ENCODE measurements at places on chromosomes 16 and 17.
A peak's percentile ranks its signal among the peaks of the same experiment; 100 is the strongest.

- DNase-seq = no peak
Observed at GRCh38 chr17:20128036-20128667, 119.0 kb downstream of the SPECC1 start.

DNA sequence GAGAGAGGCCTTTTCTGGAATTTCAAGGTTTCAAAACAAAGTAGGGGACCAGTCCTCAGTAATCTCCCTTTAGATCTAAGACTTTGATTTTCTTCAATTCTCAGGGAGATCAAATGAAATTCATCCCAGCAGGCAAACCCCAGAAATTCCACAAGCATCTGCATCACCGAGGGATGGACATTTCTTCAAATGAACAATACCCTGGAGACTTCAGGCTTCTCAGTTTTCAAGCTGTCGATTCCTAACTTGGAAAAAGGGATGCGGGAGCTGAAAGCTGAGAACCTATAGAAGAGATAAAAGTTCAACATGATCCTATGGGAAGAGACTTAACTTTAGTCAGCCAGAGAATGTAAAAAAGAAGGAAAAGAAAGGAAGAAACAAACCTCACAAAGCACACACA lies 296.9 kb upstream of the CDH5 start:
- no peak for DNase-seq

- DNase-seq = no peak
Observed at GRCh38 chr16:66895689-66895979, 15.3 kb downstream of the PDP2 start.

DNA sequence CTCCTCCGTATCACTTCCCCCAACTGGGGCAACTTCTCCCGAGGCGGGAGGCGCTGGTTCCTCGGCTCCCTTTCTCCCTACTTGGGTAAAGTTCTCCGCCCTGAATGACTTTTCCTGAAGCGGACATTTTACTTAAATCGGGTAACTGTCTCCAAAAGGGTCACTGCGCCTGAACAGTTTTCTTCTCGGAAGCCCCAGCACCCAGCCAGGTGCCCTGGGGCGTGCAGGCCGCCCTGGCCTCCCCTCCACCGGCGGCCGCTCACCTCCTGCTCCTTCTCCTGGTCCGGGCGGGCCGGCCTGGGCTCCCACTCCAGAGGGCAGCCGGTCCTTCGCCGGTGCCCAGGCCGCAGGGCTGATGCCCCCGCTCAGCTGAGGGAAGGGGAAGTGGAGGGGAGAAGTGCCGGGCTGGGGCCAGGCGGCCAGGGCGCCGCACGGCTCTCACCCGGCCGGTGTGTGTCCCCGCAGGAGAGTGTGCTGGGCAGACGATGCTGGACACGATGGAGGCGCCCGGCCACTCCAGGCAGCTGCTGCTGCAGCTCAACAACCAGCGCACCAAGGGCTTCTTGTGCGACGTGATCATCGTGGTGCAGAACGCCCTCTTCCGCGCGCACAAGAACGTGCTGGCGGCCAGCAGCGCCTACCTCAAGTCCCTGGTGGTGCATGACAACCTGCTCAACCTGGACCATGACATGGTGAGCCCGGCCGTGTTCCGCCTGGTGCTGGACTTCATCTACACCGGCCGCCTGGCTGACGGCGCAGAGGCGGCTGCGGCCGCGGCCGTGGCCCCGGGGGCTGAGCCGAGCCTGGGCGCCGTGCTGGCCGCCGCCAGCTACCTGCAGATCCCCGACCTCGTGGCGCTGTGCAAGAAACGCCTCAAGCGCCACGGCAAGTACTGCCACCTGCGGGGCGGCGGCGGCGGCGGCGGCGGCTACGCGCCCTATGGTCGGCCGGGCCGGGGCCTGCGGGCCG lies 1.6 kb downstream of the HIC1 start:
- DNase-seq = peak; percentile 52

GRCh38 chr16:17481736-17482135 lies 11.0 kb upstream of the XYLT1 start:
- DNase-seq = no peak

DNA sequence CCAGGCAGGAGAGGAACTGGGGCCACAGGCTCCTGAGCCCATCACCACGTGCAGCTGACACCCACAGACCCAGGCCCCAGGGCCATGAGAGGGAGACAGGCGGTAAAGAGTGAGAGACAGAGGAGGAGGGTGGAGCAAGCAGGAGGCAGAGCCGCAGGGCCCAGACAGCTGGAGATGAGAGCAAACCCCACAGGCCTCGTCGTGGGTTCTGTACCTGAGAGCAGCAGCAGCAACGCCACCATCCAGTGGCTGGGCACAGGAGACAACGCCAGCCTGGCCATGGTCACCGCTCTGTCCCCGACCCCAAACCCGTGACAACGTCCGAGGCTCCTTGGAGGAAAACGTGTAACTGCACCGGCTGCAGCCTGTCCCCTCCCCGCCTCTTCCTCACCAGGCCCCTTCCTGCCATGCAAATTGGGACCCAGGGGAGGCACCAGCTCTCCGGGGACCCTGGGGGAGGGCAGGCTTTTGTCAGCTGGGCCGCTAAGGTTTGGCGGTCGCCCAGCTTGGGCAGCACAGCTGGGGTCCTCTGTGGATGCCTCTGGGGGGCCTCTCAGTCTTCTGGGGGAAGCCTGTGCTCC lies at the start of gene CD79B:
TSS of gene CD79B (minus strand) at position 351 of the 581 bp plus-strand sequence. CDS start at position 281, 70 bp downstream.
- peak; percentile 49 for DNase-seq

GRCh38 chr16:84672276-84673202 lies 24.2 kb downstream of the KLHL36 start:
- DNase-seq = peak; percentile 84

DNA sequence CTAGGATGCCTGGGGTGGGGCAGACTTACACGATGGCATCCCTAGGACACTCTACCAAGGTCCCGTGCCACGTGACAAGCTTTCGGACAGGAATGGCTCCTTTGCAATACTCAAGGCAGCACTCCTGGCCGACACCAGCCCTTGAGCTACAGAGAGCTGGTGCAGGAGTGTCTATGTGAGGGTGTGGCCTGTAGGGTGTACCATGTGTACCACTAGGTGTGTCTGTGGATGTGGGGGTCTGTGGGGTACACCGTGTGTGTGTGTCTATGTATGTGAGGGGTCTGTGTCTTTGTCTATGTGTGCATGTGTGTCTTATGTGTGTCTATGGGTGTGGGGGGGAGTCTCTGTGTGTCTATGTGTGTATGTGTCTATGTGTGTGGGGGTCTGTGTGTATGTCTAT lies 1.9 kb upstream of the TLE7 start:
- DNase-seq = no peak

- no peak for DNase-seq
Observed at GRCh38 chr17:43774304-43775250, 4.2 kb downstream of the DUSP3 start.

- DNase-seq = no peak
Observed at GRCh38 chr17:9421525-9421924, 154.1 kb downstream of the STX8 start.

- no peak for DNase-seq
Observed at GRCh38 chr17:10605221-10605783, 51.8 kb downstream of the MYH3 start.

- DNase-seq = no peak
Observed at GRCh38 chr17:42618442-42619150, 9.1 kb downstream of the TUBG1 start.

DNA sequence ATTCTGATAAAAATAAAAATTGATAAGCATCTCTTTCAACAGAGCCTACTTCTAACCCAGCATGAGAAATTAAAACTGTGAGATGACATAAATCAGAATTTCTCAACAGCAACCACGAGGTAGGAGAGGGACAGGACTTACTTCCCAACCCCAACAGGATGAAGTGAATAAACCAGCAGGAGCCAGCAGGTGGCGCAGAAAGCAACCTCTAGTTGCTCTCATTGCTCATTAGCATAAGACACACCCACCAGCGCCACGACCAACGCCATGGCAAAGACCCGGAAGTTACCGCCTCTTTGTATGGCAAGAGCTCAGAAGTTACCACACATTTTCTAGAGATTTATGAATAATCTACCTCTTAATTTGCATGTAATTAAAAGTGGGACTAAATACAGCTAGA lies 189.4 kb upstream of the CDH8 start:
- DNase-seq = peak; percentile 5

DNA sequence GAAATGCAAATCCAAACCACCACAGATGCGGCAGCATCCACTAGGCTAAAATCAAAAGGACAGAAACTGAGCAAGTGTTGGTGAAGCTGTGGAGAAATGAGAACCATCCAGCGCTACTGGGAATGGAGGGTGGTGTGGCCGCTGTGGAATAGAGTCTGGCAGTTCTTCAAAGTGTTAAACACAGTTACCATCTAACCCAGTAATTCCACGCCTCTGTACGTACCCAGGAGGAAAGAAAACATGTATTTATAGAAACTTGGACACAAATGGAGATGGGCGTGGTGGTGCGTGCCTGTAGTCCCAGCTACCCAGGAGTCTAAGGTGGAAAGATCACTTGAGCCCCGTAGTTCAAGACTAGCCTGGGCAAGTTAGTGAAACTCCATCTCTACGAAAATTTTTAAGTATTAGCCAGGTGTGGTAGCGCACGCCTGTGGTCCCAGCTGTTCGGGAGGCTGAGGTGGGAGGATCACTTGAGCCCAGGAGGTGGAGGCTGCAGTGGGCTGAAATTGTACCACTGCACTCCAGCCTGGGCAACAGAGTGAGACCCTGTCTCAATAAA lies 11.6 kb downstream of the SLC25A10 start:
- no peak for DNase-seq

GRCh38 chr16:15482068-15482747 lies 47.8 kb downstream of the BMERB1 start:
- peak; percentile 70 for DNase-seq

- DNase-seq = no peak
Observed at GRCh38 chr16:74143171-74143570, 153.4 kb upstream of the PSMD7 start.

- no peak for DNase-seq
Observed at GRCh38 chr17:72171703-72172667, 51.2 kb downstream of the SOX9 start.

DNA sequence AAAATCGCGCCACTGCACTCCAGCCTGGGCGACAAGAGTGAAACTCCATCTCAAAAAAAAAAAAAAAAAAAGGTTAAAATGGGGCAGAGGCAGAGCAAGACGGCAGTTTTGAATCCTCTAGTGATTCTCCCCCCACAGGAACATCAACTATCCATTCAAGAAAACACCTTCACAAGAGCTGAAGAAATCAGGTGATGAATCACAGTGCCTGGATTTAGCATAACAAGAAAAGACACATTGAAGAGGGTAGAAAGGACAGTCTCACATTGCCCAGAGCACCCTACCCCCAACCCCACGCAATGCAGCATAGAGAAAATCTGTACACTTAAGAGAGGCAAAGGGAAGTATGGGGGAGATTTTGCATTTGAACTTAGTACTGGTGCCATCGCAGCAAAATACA lies 28.8 kb upstream of the RNF43 start:
- DNase-seq = no peak

DNA sequence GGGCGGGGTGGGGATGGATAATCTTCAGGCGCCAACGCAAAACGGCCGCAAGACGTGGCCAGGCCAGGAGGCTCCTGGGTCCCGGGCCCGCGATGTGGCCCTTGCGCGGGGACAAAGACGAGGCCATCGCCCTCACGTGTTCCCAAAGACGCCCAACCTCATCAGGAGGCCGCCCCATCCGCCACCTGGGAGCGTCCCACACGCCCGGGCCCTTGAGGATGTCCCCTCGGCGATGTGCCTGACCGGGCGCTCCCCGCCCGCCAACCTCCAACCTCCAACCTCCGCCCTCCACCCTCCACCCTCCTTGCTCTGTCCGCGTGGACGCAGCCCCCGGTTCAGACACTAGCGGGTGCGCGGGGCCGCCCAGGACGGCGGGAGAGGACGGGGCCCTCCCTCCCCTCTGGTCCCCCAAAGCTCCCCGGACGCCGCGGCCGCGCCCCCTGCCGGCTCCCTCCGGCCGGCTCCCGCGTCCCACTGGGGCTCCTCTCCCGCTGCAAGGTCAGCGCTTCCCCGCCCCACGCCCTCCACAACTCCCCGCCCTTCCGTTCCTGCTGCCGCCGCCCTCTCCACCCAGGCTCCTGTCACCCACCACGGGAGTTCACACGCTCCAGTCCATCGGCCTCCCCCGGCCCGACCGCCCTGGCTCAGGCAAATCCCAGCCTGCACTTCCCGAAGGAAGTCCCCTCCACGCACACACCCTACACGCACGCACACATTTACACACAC lies 250.8 kb upstream of the RPL38 start:
- DNase-seq = peak; percentile 15

DNA sequence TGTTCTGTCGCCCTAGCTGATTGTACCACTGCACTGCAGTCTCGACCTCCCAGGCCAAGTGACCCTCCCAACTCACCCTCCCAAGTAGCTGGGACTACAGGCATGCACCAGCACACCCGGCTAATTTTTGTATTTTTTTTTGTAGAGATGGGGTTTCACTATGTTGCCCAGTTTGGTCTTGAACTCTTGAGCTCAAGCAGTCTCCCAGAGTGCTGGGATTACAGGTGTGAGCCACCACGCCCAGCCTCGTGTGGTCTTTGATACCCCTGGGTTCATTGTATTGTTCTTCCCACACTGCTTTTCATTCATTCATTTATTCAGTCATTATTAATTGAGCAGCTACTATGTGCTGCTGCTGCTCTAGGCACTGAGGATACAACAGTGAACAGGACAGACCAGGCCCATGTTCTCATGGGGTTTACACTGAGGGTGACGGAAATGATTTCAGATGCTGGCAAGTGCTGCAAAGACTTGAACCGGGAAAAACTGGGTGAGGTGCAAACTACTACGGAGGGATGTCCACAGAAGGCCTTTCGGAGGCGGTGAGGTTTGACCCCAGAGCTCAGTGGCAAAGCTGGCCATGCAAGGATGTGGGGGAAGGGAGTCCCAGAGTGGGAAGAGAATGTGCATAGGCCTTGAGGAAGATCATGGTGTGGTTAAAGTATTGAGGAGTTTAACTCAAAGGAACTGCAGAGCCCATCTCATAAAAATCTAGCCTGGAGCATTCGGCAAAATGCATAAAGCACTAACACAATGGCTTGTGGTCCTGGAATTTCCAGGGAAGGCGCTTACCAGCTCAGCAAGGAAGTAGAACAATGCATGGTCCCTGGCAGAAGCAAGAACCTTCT lies 10.9 kb downstream of the ABCC1 start:
- DNase-seq = no peak

DNA sequence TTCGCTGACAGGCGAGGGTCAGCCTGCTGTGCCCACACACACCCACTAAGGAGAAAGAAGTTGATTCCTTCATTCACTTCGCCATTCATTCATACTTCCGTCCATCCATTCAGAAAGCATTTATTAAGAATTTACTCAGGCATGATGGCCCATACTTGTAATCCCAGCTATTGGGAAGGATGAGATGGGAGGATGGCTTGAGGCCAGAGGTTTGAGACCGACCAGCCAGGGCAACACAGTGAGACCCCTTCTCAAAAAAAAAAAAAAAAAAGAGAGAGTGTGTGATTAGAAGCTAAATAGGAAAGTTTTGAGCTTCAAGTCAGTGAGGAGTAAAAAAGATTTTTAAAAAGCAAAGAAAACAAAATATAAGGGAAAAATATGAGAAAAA lies 8.7 kb downstream of the CES2 start:
- no peak for DNase-seq

- DNase-seq = no peak
Observed at GRCh38 chr17:19610879-19611278, 37.7 kb upstream of the ALDH3A2 start.

GRCh38 chr17:65630502-65630901 lies 69.1 kb upstream of the AXIN2 start:
- DNase-seq = no peak
